GM12891 (cell line): ENCODE measurements at places on chromosomes 7 and 10.

DNA sequence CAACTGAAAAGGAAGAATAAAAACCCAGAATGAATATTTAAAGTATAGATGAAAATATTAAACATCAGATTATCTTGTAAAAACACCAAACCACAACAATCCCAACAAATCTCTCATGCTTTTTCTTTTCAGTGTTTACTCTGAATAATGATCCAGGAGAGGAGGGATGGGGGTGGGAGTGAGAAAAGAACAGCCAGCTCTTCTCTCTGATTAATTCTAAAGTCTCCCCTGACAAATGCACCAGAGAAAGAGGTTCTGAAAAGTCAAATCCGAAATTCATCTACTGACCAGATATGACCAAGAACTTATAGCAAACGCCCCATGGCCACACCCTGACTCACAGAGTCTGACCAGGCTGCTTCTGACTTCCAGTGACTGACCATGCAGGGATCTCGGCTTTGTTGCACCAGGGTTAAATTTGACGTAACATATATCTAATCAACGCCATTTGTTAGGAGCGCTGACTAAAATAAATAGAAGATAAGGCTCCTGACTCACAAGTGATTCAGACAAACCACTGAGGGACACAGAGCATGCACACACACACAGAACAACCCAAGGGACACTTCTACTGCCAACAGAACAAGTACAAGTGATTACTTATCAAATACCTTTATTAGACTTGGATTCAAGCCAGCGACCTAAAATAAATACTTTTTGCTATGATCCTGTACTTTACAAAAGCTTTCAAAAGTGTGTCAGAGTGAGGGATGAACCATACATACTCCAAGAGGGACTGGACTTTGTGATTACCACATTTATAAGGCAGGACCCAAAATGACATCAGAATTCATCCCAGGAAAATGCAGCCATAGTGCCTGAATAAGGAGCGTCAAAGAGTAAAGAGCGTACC, 9.3 kb upstream of the SPOCK2 start:
- no peak for DNase-seq

- no peak for DNase-seq
These were observed 31.7 kb downstream of the TRIM24 start for GRCh38 chr7:138491612-138492386.

- DNase-seq, result no peak
These were observed 11.1 kb upstream of the MDFIC start for GRCh38 chr7:114910787-114911186.

DNA sequence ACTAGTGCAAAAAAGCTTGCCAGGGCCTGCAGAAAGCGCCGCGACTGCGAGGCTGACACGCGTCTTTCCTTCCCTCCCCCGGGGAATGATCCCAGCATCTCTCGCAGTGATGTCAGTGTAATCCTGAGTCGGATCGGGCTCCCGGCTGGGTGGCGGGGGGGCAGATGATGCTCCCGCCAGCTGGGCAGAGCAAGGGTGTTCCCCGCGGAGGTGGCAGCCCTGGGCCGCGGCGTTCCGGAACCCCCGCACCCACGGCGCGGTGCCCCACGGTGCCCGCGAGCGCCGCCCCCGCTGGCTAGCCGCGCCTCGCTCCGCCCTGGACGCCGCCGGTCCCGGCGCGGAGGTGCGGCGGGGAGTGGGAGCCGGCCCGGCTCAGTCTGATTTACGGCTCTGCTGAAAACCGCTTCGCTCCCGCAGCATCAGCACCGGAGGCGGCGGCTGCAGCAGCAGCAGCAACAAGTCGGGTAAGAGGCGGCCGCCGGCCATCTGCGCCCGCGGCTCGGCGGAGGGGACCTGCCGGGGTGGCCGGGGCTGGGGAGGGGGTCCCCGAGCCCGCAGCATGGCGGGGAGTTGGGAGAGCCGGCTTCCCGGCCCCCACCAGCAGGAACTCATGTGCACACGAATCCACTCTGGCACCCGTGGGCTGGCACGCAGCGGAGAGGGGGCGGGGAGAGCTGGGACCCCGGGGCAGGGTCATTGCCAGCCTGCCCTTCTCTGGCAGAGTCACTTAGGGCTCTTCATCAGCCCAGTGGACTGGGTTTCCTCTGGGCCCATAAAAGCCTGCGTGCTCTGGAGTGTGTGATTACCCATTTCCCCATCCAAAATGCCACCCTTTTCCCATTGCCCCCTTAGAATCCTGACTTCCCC, at the start of gene ZNF365:
TSS of gene ZNF365 (plus strand) at position 375 of the 867 bp plus-strand sequence. CDS start 1,825 bp downstream, outside the sequence.
- DNase-seq, result peak; percentile 30

GRCh38 chr10:100878291-100878910, 34.4 kb upstream of the SLF2 start:
- DNase-seq, result peak; percentile 47

GRCh38 chr10:26491276-26491675, 53.1 kb downstream of the APBB1IP start:
- DNase-seq, result no peak

DNA sequence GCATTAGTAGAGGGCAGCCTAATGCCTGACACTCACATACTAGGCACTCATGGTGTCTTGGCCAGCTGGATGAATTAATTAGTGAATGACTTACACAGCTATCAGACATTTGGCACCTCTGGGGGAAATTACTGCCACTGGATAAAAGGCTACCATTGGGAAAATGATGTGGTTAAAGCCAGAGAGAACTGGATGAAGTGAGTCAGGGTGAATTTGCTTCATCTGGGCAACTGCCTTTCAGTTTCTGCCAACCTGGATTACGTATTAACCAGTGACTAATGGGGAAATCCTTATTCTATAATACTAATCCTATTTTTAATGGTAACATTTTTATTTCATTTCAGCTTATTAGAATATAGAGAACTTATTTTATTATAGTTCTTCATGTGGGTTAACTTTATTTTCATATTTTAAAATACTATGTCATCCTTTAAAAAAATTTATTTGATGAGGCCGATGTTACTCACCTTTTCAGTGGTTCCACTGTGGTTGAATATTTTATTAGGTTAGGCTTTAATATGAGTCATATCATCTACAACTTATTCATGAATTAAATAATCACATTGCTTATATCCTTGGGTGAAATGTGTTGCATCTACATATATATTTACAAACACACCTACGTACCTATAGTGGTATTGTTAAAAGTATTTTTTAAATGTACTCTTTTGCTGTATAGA, 85.6 kb upstream of the CAPZA2 start:
- DNase-seq, result no peak

- DNase-seq, result no peak
These were observed 38.1 kb upstream of the SEPTIN7 start for GRCh38 chr7:35762781-35763180.
